ENCODE measurements at places on chromosomes 5 and 9.

DNA sequence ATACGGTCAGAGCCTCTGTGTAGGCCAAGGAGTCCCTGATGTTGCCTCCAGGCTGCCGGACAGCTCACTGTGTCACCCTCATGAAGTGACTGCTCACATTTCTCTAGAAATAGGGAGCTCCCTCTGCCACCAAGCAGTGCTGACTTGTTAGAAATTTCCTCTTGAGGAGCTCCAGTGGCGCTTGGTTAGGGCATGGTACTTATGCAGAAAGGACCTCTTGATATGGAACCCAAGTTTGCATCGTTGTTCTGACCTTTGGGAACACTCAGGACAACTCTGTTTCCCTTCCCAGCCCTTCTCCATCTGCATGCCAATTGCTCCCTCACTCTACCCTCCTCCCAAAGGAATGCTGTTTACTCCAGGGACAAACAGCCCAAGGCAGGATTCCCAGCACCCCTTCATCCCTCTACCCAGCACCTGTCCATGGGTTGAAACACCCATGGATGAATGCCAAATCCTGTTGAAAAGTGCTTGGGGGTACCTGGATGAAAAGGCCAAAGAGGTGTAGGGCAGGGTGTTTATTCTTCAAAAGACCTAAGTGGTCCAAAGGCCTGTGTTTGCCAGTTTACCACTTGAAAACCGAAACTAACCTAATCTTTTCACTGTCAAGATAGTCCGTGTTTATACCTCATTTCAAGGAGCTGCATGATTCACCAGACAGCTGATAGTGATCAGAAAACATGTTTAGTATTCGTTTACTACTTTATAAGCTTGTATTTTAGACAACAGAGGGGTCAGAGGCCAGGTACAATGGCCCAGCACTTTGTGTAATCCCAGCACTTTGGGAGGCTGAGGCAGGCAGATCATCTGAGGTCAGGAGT, 51.1 kb downstream of the KLF4 start:
- DNase-seq = no peak

- no peak for DNase-seq
Observed at GRCh38 chr5:124317451-124317850, 429.0 kb downstream of the ZNF608 start.

- DNase-seq = no peak
Observed at GRCh38 chr5:136020383-136021015, 8.3 kb upstream of the TGFBI start.

DNA sequence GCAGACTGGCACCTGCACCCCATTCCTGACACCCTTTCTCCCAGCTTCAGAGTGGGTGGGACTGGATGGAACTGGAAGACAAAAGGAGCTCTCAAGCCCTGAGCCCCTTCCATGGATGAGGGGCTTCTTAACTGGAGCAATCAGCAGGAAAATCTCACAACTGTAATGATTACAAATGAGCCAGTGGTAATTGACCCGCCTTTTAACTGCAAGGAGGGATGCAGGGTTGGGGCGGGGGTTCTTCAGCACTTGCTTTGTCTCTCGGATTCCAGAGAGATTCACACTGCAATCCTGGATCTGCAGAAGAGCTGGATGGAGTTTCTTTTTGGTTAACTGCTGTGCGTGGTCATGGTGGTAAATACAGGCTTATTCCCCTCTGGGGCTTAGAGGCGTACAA, 160.1 kb upstream of the SHB start:
- no peak for DNase-seq

DNA sequence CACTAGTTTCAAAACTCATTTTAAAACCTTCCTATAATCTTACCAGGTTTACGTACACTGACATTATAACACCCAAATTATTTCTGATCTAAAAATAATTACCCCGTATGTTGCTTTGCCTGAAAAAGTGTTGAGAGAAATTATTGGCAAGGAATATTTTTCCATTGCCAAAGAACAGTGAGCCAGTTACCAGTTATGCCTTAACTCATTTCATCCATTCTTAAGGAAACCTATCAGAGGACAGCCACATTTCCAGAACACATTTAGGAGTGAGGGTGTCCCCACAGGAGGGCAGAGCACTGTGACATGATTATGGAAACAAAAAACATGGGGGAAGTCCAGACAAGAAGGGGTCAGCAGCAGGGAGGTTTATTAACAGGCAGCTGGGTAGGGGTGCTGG, 52.2 kb downstream of the GABBR2 start:
- no peak for DNase-seq

DNA sequence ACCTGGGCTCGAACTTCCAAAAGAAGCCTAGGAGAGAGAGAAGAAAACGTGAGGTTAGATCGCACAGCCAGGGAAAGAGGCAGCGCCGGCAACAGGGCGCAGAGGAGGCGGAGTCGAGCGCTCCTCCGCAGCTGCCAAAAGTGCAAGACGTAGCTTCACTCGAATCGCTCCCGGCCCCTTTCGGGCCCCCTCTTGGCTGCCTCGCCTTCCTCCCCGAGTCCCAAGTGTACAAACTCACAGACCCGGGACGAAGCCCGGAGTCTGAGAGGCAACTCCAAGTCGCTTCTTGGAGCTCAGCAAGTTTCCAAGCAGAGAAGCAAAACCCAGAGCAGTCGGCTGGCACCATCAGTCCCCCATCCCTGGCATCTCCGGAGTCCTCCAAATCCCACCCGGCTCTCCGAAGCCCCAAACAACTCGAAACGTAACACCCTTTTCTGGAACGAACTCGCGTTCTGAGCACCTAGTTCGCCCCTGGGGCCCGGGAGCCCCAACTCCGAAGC, 1.2 kb downstream of the MIER3 start:
- peak; percentile 74 for DNase-seq

DNA sequence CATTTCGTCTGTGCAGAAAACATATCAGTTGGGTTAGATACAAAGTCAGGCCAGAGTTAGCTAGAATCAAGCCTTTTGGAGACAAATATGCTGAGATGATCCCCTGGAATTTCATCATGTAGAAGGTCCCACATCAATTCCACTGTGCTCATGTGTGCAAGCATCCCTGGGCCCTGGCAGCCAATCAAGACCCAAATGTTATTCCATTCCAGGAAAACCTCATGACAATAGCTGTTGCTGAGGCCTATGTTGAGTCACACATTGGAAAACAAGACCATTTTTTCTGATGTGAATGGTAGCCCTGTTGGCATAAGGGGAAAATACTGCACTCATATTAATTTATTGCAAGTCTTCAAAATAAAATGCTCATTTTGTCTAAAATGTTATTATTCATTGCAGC, 11.5 kb downstream of the SPOCK1 start:
- DNase-seq = no peak

DNA sequence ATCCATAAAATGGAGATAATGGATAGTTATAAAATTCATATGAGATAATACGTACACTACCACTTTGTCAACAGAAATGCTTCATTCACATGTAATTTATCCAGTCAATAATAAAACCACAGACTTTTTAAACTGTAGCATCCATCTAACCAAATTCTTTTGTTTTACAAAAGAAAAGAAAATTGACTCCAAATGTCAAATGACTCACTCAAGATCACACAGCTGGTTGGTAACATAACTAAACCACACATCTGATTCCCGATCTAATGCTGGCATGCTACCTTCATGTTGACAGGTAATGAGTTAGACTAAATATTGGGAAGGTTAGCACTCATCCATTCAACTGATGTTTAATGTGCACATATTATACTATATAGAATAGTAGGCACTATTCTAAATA, 4.9 kb downstream of the FRMD3 start:
- no peak for DNase-seq

- peak; percentile 47 for DNase-seq
Observed at GRCh38 chr5:138177941-138178515, 402 bp downstream of the BRD8 start.

DNA sequence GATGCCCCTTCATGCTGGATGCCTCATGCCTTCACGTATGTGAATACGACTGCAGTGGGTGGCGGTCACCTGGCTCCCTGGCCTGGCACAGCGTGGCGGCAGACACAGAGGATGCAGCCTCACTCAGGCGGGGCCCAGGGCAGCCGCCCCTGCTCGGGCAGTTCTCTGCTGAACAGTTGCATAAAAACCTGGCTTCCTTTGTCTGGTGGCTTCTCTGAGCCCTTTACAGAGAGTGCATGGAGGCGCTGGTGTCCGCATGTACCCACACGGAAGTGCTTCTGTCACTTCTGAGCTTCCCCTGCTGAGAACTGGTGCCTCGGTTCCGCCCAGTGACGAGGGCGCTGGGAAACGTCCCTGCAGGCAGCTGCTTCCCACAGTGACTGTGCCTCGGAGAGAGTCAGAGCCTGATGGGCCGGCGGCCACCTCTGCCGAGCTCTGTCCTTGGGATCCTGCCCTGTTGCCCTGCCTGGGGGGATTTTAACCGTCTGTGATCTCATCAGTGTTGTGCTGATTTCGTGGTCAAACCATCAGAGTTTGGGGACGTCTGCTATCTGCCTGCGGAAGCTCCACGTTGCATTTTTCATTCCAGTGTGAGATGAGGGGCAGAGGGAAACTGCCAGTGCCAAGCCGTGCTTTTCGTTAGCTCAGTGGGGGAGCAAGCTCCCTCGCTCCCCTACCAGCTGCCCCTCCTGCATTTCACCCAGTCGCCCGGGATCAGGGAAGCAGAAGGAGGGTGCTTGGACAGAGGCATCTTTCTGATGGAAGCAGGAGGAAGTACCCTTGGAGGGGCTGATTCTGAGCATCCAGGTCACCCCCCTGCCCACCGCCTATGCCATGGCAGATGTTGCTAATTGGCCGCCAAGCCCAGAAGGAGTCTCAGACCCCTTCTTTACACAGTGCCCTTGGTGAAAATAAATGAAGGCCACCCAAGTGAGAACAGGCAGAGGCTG, 153.0 kb upstream of the COL5A1 start:
- DNase-seq = no peak

DNA sequence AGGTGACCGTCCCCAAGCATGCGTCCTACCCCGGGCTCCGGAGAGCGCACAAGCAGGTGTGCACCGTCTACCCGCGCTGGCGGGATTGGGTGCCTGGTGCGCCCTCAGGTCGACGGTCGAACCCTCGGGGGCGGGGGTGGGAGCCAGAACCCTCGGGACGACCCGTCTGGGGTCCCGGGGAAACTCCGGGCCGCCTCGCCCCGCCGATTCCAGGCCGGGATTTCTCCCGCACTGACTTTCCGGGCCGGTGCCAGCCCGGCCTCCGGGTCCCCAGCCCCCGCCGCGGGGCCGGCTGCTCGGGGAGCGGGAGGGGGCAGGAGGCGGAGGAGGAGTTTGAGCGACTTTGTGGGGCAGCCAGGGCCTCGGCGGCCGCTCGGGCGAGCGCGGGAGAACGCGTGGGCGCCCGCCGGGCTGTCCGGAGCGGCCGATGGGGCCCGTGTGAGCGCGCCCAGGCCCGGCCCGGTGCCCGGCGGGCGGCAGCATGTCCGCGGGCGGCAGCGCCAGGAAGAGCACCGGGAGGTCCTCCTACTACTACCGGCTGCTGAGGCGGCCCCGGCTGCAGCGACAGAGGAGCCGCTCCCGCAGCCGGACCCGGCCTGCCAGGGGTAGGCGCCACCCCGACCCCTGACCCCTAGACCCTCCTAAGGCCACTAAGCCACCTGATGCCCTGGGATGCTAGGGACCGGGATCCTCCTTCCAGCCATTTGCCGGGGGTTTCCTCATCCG, at the start of gene DAB2IP:
Gene DAB2IP, plus strand, starts transcription at position 340 of the 726 bp plus-strand sequence. Its CDS starts 142 bp downstream, at position 482.
- peak; percentile 91 for DNase-seq

DNA sequence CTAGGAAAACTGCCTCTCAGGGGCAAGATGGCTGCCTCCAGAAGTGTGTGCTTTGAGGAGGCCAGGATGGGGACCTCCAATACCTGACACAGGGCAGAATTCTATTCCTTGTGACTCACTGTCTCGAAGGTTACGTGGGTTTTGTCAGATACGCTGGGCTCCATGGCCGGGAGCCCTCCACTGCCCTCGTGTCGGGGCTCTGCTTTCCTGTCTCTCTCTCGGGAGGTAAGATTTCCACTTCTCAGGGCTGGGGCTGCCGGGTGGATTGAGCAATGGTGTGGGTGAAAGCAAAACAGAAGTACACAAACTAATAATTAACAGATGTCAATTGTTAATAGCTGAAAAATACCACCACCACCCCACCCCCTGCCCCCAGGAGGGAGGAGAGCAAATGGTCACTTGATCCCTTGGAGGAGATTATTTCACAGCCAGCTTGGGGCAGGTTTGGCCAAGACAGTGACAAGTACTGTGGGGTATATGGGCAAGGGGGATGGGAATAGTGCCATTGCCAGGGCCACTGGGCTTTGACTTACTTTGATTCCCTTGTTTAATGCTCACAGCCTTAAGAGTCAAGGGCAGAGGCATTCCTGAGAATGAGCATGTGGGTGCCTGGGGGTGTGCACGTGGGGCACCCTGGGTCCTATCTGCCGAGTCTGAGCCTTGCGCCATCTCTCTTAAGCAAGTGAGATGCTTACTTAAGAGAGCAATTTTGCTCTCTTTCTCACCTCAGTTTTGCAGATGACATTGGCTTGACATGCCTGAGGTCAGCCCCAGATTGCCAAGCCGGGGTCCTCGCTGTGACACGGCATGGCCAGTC, 28.8 kb upstream of the DAB2IP start:
- DNase-seq = no peak

- no peak for DNase-seq
Observed at GRCh38 chr9:14321517-14322130, 7.7 kb upstream of the NFIB start.

DNA sequence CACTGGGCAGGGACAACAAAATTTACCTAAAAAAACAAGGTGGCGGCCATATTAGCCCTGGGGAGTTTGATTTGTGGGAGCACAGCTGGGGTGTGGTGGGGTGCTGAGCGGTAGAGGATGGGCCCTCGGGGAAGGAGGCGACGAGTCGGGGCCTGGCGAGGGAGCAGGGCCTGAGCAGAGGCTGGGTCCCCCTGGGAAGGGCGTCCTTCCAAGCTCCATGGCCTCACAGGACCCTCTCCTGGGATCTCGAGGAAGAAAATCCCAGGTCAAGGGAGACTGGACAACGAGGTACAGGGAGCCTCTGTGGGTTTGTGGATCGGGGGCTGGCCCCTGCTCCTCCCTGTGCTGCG, 165.5 kb downstream of the CACNA1B start:
- no peak for DNase-seq

DNA sequence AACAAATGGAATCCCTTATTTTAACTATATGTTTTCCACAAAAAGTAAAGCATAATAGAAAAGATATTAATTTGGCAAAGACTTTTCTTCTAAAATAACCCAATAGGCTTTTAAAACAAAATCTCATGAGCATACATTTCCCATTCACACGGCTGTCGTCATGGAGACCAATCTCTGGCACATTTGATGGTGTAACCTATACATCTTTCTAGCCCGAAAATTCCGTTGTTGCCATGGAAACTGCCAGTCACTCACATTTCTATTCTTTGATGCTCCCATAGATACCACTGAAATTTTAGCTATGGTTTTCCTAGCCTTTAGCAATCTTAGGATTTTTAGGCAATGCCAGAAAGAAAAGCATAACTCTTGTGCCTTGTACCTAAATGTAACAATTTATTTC, 262.9 kb upstream of the TRPM3 start:
- no peak for DNase-seq

- DNase-seq = peak; percentile 33
Observed at GRCh38 chr9:125985998-125986655, 239.0 kb downstream of the PBX3 start.

DNA sequence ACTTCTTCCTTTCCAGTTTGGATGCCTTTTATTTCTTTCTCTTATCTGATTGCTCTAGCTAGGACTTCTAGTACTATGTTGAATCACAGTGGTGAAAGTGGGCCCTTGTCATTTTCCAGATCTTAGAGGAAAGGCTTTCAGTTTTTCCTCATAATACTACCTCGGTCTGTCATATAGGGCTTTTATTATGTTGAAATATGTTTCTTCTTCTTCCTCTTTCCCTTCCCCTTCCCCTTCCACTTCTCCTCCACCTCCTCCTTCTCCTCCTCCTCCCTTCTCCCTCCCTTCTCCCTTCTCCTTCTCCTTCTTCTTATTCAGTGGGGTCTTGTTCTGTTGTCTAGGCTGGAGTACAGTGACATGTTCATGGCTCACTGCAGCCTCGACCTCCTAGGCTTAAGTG, 9.2 kb upstream of the TERT start:
- DNase-seq = no peak
